ENCODE measurements at places on chromosomes 13 and 19. TPM values are rescaled to one million over a fixed set of nuclear protein-coding genes. Genes with fewer than 3 reads are reported as not detected.

GRCh38 chr13:105920370-105920769 is 615.1 kb downstream of the EFNB2 start:
- no peaks in the 10 kb centered on the region for H3K4me1 ChIP-seq
- no peaks in the 10 kb centered on the region for H3K27me3 ChIP-seq
- no peak overlapping the region for H3K4me3 ChIP-seq
- no peak overlapping the region for H3K27ac ChIP-seq

- no peak overlapping the region for H3K4me3 ChIP-seq
- no peaks in the 10 kb centered on the region for H3K27me3 ChIP-seq
- H3K4me1 ChIP-seq = peaks cover 75% of the 10 kb centered on the region
- DNase-seq = peak; percentile 76
- no peaks in the 10 kb centered on the region for H3K36me3 ChIP-seq
- peak overlapping the region; percentile 99 for H3K27ac ChIP-seq
Measured at GRCh38 chr19:38665950-38666662, 18.7 kb downstream of the ACTN4 start.

DNA sequence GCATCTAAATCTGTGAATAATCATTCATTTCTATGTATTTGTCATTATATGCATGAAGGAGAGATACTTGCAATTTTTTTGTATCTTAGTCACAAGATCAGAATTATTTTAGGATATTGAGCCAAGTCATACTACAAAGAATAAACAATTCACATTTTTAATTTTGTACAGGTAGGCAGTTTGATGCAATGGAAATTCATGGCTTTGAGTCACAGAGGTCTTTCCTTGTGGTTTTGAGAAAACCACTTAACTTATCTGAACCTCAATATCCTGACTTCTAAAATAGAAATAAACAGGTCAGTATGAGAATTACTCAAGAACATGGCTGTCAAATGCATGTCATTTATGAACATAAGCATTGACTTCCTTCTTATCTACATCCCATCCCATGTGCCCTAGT is 221.4 kb upstream of the SLC10A2 start:
- no peak for DNase-seq
- no peaks in the 10 kb centered on the region for H3K36me3 ChIP-seq
- no peaks in the 10 kb centered on the region for H3K27me3 ChIP-seq
- no peak overlapping the region for H3K27ac ChIP-seq
- no peaks in the 10 kb centered on the region for H3K4me1 ChIP-seq
- H3K4me3 ChIP-seq = no peak overlapping the region

DNA sequence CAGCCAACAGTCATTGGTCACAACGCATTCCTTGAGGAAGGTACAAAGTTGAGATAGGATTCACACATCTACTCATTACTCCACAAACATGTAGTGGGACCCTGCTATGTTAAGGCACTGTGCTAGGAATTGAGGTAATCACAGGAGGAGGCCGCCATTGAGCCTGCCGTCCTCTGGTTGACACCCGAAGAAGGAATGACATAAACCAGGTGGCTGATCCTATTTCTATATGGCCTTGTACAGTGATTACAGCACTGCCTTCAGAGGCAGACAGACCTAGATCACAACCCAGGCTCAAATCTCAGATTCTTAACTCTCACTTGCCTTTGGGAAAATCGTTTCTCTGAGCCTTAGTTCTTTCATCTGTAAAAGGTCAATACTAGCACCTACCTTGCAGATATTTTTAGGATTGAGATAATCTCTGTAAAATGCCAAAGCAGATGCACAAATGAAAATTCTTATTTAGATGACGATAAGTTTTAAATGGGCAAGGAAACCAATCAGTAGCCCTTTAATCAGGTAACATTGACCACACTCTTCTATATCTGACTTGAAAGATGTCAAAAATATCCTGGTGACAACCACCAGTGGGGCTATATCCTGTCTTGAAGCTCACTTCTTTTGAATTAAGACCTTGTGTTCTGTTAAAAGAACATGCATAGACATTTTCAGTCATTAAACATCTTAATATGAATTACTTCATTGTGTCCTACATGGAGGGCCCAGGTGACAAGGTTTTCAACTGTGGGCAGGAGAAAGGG is 251.6 kb downstream of the KCTD12 start:
- H3K4me3 ChIP-seq = no peak overlapping the region
- no peaks in the 10 kb centered on the region for H3K36me3 ChIP-seq
- DNase-seq = no peak
- H3K4me1 ChIP-seq = no peaks in the 10 kb centered on the region
- no peaks in the 10 kb centered on the region for H3K27me3 ChIP-seq

- H3K36me3 ChIP-seq = no peaks in the 10 kb centered on the region
- no peak for DNase-seq
- no peak overlapping the region for H3K27ac ChIP-seq
Measured at GRCh38 chr13:21895779-21896178, 224.9 kb downstream of the FGF9 start.

- no peak for DNase-seq
- no peak overlapping the region for H3K27ac ChIP-seq
- no peaks in the 10 kb centered on the region for H3K27me3 ChIP-seq
- H3K4me1 ChIP-seq = no peaks in the 10 kb centered on the region
- no peaks in the 10 kb centered on the region for H3K36me3 ChIP-seq
Measured at GRCh38 chr13:91965511-91965910, 567.1 kb downstream of the GPC5 start.

- no peak overlapping the region for H3K4me3 ChIP-seq
- no peaks in the 10 kb centered on the region for H3K36me3 ChIP-seq
- H3K4me1 ChIP-seq = no peaks in the 10 kb centered on the region
- no peaks in the 10 kb centered on the region for H3K27me3 ChIP-seq
- no peak overlapping the region for H3K27ac ChIP-seq
Measured at GRCh38 chr13:70613295-70613694, 505.0 kb upstream of the KLHL1 start.

DNA sequence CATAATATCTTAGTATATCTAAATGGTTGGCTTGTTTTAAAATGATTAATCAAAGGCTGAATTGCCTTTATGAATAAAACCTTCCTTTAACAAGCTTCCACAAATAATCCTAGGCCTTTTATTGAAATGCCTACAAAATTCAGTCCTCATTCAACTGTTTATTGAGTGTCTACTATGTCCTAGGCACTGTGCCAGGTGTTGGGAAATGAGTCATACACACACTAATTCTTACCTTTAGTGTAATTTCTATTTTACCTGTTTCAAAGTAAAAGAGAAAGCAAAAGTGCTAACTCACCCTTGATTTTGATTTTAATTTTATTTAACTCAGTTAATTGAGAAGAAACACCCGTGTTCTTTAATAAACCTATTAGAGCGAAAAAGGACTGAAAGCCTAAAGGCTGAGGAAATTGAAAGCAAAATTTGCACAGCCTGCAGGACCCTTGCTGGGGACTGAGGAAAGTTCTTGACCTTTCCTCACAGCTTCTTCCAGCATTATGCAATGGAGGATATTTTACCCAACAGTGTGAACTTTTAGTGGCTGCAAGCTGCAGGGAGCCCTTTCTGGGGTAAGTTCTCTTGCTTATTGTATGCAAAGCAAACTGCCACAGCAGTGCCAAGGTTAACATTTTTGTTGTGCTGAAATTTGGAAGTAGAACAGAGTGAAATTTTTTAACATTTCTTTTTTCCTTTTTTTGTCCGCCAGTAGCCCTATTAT is 83.1 kb downstream of the B3GLCT start:
- H3K4me1 ChIP-seq = no peaks in the 10 kb centered on the region
- peaks cover 7% of the 10 kb centered on the region for H3K36me3 ChIP-seq
- no peaks in the 10 kb centered on the region for H3K27me3 ChIP-seq
- DNase-seq = no peak
- H3K27ac ChIP-seq = no peak overlapping the region
- no peak overlapping the region for H3K4me3 ChIP-seq

The NLRP4 gene
- total RNA-seq = not detected

The EPS8L1 gene
- total RNA-seq = 51.1 TPM

The ADAT3 gene
- total RNA-seq = 4.9 TPM

The CRB3 gene
- total RNA-seq = 0.48 TPM

All from breast epithelium (tissue), 4 donors.